Kasumi-1 (cell line): ENCODE measurements at places on chromosomes 11 and 22.

DNA sequence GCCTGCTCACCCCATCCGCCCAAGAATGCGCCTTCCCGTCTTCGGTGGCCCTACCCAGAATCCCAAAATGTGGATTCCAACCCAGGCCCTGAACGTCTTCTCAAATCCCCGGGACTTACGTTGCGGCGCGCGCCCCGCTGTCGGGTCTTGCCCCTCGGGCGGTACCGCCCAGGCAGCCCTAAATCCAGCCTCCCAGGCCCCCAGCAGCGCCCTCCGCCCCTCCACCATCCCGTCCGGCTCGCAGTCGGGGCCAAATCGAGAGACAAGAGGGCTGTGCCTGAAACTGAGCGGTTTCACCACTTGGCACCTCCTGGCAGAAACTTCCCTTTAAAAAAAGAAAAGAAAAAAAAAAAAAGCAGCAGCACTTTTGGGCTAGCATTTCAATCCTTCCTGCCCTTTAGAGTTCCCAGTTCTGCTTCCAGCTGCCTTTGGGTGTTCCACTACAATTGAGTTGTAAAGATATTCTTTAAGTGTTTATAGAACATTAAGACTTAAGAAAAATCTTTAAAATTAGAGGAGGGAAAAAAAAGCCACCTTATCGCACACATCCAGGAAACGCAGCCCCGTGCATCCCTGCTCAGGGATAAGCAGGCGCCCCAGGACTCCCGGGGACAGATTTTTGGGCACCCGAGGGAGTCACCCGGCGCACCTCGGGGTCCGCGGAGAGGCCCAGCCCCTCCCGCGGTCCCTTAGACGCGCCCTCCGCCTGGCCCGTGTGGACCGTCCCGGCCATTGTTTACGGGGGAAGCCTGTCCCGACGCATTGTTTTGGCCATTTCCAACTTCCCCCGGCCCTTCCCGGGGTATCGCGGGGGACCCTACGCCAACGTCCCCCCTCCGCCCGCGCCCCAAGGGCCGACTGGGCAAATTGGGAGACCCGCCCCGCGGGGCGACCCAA, 57.6 kb downstream of the KCNJ4 start:
- DNase-seq, result peak; percentile 36

DNA sequence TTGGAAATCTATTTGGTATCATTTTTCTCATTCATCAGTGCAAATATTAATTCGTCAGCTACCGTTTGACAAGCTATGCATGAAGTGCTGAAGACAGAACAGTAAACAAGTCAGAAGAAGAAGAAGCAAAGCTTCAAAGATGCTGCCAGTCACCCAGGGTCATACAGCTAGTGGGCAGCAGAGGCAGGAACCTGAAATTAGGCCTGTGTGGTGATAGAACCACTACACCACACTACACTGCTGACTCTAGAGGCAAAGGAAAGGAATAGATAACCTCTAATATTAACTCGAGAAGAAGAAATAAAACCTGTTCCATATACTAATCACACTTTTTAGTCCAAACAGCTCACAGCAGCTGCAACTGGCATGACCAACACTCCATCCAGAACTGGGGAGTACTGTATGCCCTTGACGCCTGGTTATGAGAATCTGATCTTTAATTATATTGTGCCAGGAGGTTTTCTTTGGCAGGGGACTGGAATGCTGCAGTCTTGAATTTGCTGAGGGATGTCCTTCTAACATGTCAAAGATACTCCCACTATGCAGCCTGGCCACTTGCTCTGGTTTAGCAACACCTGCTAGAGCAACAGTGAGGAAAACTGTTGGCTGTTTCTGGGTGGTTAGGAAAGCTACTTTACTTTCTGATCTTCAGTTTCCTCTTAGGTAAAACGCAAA, 73.0 kb downstream of the PAK1 start:
- no peak for DNase-seq

- no peak for DNase-seq
These were observed 29.6 kb downstream of the SOX6 start for GRCh38 chr11:16326679-16327297.

DNA sequence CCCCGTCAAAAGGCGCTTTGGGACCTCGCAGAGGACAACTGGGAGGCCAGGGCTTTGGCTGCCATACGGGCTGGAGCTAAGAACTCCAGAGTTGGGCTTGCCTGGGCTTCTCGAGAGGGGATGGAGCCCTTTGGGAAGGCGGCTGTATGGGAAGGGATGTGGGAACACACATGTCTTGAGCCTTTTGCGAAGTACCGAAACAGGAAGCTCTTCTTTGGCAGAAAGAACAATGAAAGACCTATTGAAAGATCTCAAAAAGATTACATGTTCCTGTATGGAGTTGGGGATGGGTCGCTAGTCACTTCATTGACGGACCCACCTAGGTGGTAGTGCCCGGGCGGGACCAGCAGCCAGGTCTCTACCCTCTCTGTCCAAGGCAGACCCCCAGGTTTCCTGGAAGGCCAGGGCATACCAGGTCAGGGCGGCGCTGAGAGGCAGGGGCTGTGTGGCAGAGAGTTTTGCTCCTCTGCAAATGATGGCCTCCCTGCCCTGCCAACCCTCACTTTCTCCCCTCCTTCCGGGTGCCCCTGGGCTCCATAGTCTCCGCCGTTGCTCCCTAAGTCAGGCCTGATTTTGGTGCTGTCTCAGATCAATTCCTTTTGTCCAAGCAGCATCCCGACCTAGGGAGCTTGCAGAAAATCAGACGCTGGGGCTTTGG, 1.0 kb downstream of the ST14 start:
- peak; percentile 7 for DNase-seq

DNA sequence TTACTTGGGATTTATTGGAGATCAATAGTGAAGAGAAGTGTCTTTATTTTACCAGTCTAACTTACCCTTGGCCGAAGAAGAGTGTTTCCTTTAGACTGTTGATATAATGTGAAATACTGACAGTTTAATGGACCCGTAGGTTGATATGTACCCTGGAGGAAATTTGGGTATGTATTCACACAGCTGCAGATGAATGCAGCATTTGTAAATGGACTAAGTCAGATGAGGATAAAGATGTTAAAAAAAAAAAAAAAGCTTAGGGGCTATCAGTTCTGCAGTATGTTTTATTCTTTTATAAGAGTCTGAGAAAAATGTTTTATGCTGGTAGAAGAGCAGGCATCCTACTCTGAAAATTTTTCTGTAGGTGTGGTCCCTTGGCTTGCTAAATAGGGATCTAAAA, 2.7 kb downstream of the REXO2 start:
- DNase-seq, result no peak

- no peak for DNase-seq
These were observed 126.1 kb downstream of the DSCAML1 start for GRCh38 chr11:117670924-117671323.

DNA sequence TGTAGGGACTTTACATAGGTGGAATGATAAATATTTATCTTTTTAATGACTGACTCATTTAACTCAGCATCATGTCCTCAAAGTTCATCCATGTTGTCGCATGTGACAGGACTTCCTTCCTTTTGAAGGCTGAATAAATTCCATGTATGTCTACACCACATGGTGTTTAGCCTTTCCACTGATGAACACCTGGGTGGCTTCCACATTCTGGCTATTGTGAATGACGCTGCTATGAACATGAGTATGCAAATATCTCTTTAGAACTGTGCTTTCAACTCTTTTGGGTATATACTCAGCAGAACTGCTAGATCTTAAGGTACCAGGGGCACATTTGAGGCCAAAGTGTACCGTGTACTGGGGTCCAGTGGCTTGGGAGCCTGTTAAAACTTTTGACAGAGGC, 24.1 kb downstream of the LARGE1 start:
- no peak for DNase-seq

GRCh38 chr22:20033045-20033706, 12.3 kb downstream of the TANGO2 start:
- no peak for DNase-seq

- no peak for DNase-seq
These were observed 32.7 kb downstream of the RIBC2 start for GRCh38 chr22:45446216-45446615.

DNA sequence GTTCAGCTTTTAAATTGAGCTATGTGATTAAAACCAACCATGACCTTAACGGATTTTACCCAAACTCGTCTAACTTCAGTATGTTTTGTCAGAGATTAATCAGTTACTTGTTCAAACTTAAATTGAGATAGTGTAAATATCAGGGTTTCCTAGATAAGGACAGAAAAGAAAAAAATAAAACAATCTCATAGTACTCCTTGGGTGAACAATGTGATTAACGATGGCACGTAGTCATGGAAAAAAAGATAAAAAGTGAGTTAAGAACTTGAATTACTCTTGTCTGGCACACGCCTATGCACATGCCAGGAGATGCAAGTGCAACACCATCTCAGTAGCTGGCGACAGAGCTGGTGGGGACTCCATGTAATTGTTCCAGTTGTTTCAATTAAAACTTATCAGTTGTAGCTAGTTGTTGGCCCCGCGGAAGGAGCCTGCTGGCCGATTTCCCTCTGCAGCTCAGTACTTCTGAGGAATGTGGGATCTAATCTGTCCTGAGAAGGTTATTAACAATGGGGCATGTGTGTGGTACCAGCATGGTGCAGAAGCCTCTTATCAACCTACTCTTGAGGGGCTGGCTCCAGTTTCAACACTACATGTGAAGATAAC, 3.0 kb downstream of the RASSF10 start:
- no peak for DNase-seq

- no peak for DNase-seq
These were observed 74.4 kb upstream of the FGF3 start for GRCh38 chr11:69893631-69894030.

DNA sequence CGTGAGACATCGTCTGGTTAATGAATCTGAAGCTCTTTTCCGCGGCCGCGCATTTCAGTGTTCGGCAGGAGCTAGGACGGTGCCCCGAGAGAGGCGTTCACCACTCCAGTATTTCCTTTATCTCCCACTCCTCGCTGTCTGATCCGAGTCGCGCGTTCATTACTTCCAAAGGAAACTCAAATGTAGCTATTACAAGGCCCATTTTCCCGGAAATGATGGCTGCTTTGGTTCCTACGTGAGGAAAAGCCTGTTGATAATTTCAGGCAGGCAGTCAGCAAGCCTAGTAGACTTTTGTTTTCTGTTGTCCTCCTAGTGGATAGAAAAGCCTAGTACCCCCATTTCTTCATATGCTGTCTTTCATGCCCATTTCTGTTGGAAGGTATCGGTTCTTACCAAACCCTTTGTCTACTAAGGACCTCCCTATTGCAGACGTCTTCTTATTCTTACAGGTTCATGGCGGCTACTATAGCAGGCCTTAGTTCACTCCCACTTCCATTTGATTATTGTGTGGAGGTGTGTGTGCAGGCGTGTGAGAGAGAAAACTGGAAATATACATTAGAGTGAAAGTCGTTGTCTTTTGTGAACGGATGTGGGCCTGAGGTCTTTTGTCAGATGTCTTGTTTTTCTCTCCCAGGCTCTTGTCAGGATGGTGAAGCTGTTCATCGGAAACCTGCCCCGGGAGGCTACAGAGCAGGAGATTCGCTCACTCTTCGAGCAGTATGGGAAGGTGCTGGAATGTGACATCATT, 737 bp downstream of the RBM4 start:
- DNase-seq, result peak; percentile 18

GRCh38 chr22:45210991-45211390, 29.7 kb downstream of the KIAA0930 start:
- no peak for DNase-seq
